OCI-LY7 (cell line): ENCODE measurements at places on chromosomes 2 and 18. TPM values are rescaled to one million over a fixed set of nuclear protein-coding genes. Genes with fewer than 3 reads are reported as not detected.

- DNase-seq, result no peak
Observed at GRCh38 chr2:100257939-100258338, 64.4 kb downstream of the LONRF2 start.

DNA sequence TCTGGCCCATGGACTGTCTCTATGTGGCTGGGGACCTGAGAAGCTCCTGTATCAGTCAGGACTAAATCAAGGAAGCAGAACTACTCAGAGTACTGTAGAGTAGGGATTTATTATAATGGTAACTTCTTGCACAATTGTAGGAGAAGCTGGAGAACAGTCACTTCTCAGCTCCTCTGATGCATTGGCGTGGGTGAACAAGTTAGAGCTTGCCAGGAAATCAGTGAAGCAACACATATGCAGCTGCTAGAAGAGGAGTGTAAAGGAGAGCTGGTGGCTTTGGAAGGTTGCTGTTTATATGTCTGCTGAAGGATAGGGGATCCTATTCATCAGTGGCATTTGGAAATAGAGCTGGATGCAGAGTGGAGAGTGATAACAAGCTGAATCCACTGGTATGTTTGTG, 215.5 kb upstream of the CWC22 start:
- no peak for DNase-seq

KCNJ3 gene
- total RNA-seq, result not detected in 2 replicates

CROCC2 gene
- total RNA-seq, result not detected in 2 replicates

- DNase-seq, result no peak
Observed at GRCh38 chr2:144886862-144887261, 366.9 kb upstream of the ZEB2 start.

REEP1 gene
- total RNA-seq, result not detected in 2 replicates

GRCh38 chr2:205946226-205946625, 139.7 kb downstream of the INO80D start:
- DNase-seq, result no peak

- no peak for DNase-seq
Observed at GRCh38 chr2:1990724-1991123, 246.4 kb upstream of the PXDN start.

GRCh38 chr2:44579115-44579836, 217.5 kb downstream of the CAMKMT start:
- DNase-seq, result no peak

ASPRV1 gene
- total RNA-seq, result 0.77 and 1.3 TPM in 2 replicates

- peak; percentile 61 for DNase-seq
Observed at GRCh38 chr2:230217424-230217823, 2.4 kb downstream of the SP110 start.

DNA sequence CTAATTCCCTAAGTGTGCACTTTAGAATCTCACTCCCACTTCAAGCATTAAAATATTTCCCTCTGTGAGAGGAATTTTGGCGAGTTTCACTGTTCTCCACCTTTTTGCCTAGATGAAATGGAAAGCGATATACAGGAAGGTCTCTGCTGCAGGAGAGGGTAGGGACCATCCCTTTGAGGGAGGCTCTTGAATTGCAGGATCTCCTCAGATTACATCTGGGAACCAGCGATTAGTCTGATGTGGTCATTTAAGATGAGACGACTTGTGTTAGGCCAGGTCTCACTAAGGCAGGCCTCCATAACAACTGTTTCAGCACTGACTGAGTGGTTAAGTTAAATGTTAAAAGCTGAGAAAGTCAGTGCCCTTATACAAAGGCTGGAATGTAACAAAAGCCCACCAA, 74.6 kb downstream of the ARL6IP6 start:
- no peak for DNase-seq

SLC38A11 gene
- total RNA-seq, result not detected in 2 replicates

DNA sequence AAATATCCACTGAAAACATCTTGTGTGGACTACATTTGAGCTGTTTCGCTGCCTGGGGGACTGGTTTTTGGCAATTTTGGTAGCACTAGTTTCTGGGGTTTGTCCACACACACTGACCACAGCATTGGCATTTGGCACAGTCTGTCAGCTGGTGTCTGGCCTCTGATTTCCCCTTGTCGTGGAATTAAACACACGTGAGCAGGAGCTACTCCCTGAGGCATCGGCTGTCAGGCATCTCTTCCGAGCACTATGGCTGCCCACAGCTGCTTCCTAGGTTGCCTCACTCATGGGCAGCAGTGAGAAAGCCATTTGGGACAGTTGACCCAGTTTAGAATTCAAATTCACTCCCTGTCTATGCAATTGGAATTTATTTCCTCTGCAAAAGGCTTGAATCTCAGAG, 46.8 kb upstream of the FZD5 start:
- DNase-seq, result no peak

DYNAP gene
- not detected in 2 replicates for total RNA-seq

- no peak for DNase-seq
Observed at GRCh38 chr18:46771141-46771540, 14.3 kb upstream of the ST8SIA5 start.

GRCh38 chr2:26630669-26631360, 10.4 kb downstream of the CIB4 start:
- no peak for DNase-seq

DNA sequence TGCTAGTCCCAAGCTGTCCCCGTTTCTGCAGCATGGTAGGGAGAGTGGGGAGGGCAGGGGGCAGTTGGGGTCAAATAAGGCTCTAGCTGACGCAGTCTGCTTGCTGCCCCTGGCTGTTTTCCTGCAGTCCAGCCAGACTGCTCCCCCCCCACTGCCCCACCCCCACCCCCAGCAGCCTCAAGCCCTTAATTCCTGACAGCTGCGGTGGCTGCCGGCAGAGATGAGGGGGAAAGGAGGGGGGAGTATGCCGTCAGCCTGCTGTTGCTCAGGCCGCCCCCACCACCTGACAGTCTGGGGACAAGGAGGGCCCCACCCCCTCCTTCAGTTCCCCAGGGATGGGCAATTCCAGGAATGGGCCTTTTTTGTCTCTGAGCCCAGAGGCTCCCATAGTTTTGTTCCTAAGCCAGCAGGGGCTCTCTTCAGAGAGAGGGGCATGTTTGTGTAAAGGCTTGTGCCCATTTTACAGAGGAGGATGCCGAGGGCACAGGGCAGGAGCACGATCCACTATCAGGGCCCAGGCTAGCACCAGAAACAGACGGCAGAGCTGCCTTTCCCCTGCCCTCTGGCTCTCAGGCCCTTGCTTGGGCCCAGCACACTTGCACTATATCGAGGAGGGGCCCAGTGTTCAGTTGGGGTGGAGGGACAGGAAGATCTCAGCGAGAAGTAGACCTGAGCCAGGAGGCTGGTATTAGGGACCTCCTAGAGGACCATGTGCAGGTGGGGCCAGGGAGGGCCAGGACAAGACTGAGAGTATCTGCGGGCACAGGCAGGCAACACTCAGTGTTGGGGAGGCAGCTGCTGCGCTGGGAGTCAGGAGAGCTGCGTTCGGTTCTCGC, 1.5 kb upstream of the WNT10A start:
- peak; percentile 49 for DNase-seq
